RWPE2 (cell line): ENCODE measurements at places on chromosomes 5 and 9.

- DNase-seq = no peak
Observed at GRCh38 chr5:157860898-157861890, 2.2 kb upstream of the CLINT1 start.

DNA sequence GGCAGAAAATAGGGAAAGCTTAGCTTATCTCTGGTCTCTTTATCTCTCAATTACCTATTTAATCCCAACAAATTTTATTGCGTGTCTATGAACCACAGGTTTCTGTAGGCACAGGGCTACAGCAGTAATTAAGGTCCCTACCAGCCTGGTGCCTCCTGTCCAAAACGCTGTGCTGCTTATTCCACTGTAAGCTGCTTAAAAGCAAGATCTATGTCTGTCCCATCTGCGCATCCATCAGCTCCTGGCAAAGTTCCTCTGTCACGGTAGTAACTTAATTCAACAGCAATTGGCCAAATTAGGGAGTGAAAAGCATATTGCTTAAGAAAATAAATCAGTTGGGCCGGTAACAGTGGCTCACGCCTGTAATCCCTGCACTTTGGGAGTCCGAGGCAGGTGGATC lies 235.8 kb upstream of the VLDLR start:
- DNase-seq = no peak

- no peak for DNase-seq
Observed at GRCh38 chr5:56838409-56839039, 23.2 kb downstream of the MAP3K1 start.

DNA sequence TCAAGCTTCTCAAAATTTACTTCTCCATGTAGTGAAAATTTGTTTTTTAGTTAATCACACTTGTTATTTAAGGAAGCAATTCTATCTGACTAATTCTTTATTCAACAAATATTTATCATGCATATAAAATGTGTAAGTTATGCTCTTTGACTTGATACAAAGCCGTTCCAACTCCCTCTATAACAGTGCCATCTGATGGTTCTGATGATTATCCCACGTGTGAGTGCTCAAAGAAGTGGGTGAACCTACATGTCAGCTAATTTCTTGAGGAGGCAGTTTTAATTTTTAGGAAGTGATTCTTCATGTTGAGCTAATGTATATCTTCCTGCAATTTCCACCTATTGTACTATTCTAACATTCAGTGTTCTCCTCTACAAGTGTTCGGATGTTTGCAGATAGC lies 88.8 kb upstream of the BRINP1 start:
- no peak for DNase-seq

GRCh38 chr5:160353379-160353778 lies 17.0 kb downstream of the C1QTNF2 start:
- DNase-seq = no peak

- no peak for DNase-seq
Observed at GRCh38 chr5:123559434-123559775, 47.4 kb downstream of the CSNK1G3 start.

- DNase-seq = no peak
Observed at GRCh38 chr5:9653811-9654210, 23.7 kb upstream of the TAS2R1 start.

GRCh38 chr9:922171-922570 lies 54.3 kb upstream of the DMRT3 start:
- no peak for DNase-seq

DNA sequence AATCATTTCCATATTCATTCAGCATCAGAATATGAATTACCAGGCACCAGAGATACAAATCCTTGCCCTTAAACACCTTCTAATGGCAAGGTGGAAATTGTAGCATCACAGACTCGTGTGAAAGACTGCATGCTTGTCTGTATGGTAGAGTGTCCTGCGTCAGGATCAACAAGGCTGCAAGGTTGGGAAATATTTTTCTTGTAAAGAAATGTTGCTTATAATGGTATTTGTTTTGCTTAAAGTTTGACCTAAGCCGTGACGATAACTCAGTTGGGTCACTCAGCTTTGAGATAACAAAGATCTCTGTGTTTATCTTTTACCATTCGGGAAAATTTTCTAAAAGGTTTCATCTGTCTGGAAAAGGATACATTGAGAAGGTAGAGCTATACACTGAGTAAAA lies 87.6 kb downstream of the BASP1 start:
- no peak for DNase-seq

DNA sequence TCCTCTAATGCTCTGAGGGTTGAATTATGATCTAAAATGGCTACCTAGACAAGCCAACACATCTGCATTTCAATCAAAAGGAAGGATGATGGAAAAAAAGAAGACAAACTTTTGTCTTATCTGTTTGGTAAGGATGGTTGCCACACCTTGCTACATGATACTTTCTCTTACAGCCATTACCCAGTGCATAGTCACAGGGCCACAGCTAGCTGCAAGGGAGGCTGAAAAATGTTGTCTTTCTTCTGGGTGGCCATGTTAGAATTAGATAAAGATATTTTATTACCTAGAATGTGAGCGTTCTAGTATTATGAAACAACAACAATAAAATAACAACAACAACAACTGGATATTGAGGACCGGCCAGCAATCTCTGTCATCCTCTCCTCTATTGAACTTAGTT lies 4.7 kb upstream of the AOPEP start:
- DNase-seq = no peak

DNA sequence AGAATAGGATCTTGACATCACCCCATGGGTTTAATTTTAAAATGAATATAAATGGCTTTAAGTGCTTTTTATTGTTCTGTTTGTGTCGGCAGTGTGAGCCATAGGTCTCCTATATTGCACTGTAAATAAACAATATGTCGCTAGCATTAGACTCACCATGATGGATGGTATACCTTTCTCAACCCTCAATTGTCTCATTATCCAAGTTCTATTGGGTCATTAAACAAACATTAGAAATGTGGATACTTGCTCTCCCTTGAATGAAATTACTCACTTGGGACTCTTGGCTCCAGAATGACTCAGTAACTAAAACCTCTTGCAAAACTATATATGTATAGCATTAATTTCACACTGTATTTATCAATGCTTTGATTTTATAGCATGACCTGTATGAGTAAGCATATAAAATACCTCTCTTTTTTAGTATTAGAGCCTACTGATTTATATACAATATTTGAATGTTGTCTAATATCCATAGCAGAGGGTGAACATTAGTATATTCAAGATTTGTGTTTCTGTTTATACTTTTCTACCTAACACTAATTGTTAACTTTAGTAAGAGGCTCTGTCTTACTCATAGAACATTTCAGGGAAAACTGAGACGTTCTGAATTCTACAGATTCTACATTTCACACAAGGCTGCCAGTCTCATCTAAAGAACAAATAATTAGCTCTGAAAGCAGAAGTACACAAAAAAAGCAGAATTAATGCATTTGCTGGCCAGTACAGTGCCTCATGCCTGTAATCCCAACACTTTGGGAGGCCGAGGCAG lies 303.8 kb upstream of the PRR16 start:
- DNase-seq = no peak

DNA sequence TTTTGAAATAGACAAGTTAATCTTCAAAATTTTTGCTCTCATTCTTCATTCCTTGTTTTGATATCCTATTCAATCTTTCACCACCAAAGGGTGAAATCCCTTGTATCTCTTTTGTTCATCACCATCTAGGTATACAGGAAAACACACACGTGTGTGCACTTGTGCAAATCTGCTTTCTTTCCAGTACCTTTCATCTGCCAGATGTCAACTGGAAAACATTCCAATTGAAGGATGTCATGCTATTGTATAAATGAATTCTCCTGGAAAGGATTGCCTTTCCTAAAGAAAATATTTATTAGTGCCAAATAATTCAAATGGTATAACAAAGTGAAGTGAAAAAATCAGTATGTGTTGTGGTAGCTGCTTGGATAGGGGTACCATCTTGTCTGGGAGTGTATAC lies 123.7 kb downstream of the RANBP17 start:
- no peak for DNase-seq

DNA sequence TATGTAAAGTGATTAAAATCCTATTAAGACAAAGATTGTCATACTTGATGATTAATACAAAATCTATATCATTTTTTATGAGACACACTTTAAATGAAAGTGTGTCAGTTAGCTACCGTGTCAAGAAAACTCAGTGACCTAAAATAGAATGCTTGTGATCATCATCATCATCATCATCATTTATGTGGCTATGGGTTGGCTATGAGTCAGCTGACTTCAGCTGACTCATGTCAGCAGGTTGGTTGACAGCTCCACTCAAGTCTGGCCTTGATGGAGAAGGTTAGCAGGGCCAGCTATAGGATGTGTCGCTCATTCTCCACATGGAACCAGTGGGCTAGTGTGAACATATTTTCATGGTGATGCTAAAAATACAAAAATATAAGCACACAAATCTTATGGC lies 43.8 kb upstream of the ZNF300 start:
- no peak for DNase-seq

GRCh38 chr9:98040212-98040611 lies 16.3 kb upstream of the NANS start:
- DNase-seq = no peak

DNA sequence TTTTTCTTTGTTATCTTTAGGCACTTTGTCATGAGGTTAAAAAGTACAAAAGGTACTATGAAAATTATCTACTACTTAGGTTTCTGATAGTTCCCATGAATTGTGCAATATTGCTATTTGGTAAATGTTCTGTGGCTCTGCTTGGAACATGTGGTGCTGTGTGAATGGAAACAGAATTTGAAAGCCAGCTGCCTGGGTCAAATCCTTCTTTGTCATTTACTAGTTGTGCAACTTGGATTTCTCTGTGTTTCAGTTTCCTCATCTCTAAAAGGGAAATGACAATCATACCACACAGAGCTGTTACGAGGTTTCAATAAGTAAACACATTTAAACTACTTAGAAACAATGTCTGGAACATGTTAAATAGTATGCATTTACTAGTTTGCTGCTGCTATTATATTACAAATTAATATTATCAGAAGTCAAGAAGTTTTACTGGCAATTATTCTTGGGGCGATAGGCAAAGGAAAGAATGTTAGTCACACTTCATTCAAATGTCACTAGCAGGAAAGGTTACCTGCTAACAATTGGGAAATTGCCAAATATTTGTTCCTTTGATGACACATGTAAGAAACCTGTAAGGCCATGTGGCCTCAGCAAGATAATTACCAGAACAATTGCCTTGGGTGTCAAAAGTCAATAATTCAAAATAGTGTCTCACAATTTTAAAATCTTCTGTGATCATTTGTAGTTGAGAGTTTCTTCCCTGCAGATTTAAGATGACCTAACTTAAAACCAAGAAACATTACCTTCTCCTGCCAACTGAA lies 184.8 kb downstream of the KIAA0825 start:
- DNase-seq = no peak

DNA sequence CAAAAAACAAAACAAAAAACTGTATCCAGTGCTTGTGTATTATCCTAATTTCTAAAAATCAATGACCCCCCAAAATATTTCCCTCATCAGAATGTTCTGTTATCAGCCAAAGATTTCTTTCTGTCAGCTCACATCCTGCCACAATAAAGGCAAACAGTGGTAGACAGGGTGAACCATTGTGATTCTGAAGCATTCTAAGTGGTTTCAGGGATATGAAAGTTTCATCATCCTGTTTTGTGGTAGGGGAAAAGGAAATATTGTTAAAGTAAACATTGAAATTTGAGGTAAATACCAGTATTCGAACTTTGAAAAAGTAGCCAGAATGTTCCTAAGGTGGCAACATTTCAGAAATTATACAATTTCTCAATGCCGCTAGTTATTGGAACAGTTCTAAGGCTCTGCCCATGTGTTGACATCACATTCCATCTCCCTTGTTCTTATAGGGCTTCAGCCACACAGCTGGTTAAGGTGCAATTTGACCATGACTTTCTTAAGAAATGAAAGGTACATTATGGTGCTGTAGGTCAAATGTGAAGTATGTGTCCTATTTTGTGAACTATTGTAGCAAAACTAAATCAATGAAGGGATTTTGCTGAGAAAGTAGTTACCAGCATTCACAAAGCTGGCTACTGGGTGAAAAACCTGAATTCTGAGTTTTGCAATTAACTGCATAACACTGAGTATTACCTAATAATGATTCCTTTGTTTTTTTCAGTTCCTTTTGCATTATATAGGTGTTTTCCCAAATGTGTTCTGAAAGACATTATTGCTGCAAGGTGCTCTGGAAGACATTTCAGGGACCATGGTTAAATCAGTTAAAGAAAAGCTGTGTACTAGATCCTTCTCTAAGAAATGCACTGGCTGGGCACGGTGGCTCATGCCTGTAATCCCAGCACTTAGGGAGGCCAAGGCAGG lies 107.6 kb upstream of the RASGRF2 start:
- no peak for DNase-seq

GRCh38 chr5:82362636-82363035 lies 84.5 kb upstream of the RPS23 start:
- DNase-seq = no peak

- no peak for DNase-seq
Observed at GRCh38 chr9:2271426-2271825, 256.3 kb downstream of the SMARCA2 start.
